ENCODE measurements at places on chromosomes 1 and 21. TPM values are rescaled to one million over a fixed set of nuclear protein-coding genes. Genes with fewer than 3 reads are reported as not detected.

- no peaks in the 10 kb centered on the region for H3K4me1 ChIP-seq
- no peaks in the 10 kb centered on the region for H3K36me3 ChIP-seq
- no peaks in the 10 kb centered on the region for H3K27me3 ChIP-seq
- no peak overlapping the region for H3K4me3 ChIP-seq
- no peak overlapping the region for H3K27ac ChIP-seq
Observed at GRCh38 chr1:15501208-15502032, 22.6 kb downstream of the CASP9 start.

DNA sequence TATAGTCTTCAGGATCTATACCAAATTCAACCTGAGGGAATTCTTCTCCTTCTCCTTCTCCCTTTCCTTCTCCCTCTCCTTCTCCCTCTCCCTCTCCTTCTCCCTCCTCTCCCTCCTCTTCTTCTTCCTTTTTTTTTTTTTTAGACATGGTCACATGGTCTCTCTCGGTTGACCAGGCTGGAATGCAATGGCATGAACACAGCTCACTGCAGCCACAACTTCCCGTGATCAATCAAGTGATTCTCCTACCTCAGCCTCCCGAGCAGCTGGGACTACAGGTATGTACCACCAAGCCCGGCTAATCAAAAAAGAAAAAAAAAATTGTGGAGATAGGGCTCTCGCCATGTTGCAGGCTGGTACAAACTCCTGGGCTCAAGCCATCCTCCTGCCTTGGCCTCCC is 51.5 kb downstream of the DNAI4 start:
- no peaks in the 10 kb centered on the region for H3K4me1 ChIP-seq
- no peak overlapping the region for H3K27ac ChIP-seq
- no peaks in the 10 kb centered on the region for H3K36me3 ChIP-seq
- no peak for DNase-seq
- no peaks in the 10 kb centered on the region for H3K27me3 ChIP-seq

- H3K27me3 ChIP-seq = no peaks in the 10 kb centered on the region
- H3K36me3 ChIP-seq = no peaks in the 10 kb centered on the region
- H3K4me3 ChIP-seq = no peak overlapping the region
- H3K4me1 ChIP-seq = no peaks in the 10 kb centered on the region
- no peak overlapping the region for H3K27ac ChIP-seq
- DNase-seq = no peak
Observed at GRCh38 chr1:206036663-206037455, 13.2 kb upstream of the CTSE start.

- no peaks in the 10 kb centered on the region for H3K36me3 ChIP-seq
- H3K27ac ChIP-seq = no peak overlapping the region
- H3K4me1 ChIP-seq = peaks cover 6% of the 10 kb centered on the region
- H3K4me3 ChIP-seq = no peak overlapping the region
- peak; percentile 34 for DNase-seq
Observed at GRCh38 chr1:115112496-115113375, 23.4 kb upstream of the TSPAN2 start.

DNA sequence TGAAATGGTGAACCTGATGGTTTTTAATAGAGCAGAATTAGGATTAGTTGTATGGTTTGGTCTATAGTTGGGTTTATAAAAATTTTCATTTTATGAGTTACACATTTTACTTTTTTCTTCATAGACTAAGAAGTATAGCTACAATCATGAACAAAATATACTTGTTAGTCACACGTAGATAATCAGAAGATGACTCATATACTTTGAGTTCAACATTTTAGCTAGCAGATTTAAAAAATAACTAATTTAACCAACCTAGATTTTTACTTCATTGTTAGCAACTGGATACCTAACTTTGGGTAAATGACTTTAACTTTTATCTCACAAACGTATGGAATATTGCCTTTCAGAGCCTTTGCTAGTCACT is 27.9 kb downstream of the MORC3 start:
- DNase-seq = no peak
- H3K36me3 ChIP-seq = peaks cover 6% of the 10 kb centered on the region
- no peaks in the 10 kb centered on the region for H3K4me1 ChIP-seq
- H3K27me3 ChIP-seq = no peaks in the 10 kb centered on the region
- no peak overlapping the region for H3K4me3 ChIP-seq
- no peak overlapping the region for H3K27ac ChIP-seq

GRCh38 chr1:155801149-155801548 is 55.9 kb downstream of the GON4L start:
- H3K27ac ChIP-seq = no peak overlapping the region
- H3K4me3 ChIP-seq = no peak overlapping the region
- no peaks in the 10 kb centered on the region for H3K4me1 ChIP-seq
- no peak for DNase-seq
- H3K27me3 ChIP-seq = no peaks in the 10 kb centered on the region
- no peaks in the 10 kb centered on the region for H3K36me3 ChIP-seq

- H3K4me1 ChIP-seq = no peaks in the 10 kb centered on the region
- H3K4me3 ChIP-seq = no peak overlapping the region
- DNase-seq = no peak
- H3K27ac ChIP-seq = no peak overlapping the region
Observed at GRCh38 chr1:187374082-187374481, 545.3 kb downstream of the PLA2G4A start.

GRCh38 chr1:31671561-31672201 is 27.0 kb upstream of the PEF1 start:
- H3K27ac ChIP-seq = peak overlapping the region; percentile 64
- H3K4me1 ChIP-seq = peaks cover 28% of the 10 kb centered on the region
- no peak overlapping the region for H3K4me3 ChIP-seq
- no peak for DNase-seq
- no peaks in the 10 kb centered on the region for H3K36me3 ChIP-seq
- H3K27me3 ChIP-seq = no peaks in the 10 kb centered on the region

- H3K4me1 ChIP-seq = peaks cover 13% of the 10 kb centered on the region
- H3K27ac ChIP-seq = peak overlapping the region; percentile 67
- DNase-seq = peak; percentile 44
- H3K27me3 ChIP-seq = no peaks in the 10 kb centered on the region
Observed at GRCh38 chr1:172470149-172470548, 26.3 kb upstream of the PIGC start.

GRCh38 chr1:65308781-65309303 is 501 bp upstream of the DNAJC6 start:
- peaks cover 19% of the 10 kb centered on the region for H3K27me3 ChIP-seq
- H3K4me3 ChIP-seq = peak overlapping the region; percentile 69
- no peak for DNase-seq
- peaks cover 10% of the 10 kb centered on the region for H3K4me1 ChIP-seq

DNA sequence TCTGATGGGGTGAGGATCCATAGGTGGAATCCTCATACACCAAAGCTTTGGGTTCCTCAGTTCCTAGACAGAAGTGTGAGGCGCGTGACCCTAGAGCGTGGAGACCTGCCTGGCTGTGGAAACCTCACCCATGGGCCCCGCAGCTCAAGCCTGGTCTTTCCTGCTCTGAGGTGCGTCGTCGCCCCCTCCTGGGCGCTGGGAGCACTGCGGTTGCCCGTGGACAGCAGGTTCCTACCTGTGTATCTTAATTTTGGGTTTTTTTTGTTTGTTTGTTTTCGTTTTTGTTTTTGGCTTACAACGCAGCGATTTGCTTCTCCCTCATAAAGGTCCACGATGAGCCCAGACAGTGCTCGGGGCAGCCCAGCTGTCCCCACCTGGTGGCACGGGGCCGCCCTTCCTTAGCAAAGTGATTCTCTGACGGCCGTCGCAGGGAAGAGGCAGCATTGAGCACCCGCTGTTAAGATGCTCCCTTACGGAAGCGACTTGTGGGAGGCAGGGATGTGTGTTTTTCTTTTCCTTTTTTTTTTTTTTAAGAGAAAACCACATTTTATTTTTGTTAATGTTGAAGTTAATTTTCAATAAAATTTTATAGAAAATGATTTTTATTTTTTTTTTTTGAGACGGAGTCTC is 36.5 kb upstream of the TRAPPC10 start:
- no peak overlapping the region for H3K27ac ChIP-seq
- H3K4me3 ChIP-seq = no peak overlapping the region
- peak; percentile 83 for DNase-seq
- no peaks in the 10 kb centered on the region for H3K36me3 ChIP-seq
- no peaks in the 10 kb centered on the region for H3K27me3 ChIP-seq

DNA sequence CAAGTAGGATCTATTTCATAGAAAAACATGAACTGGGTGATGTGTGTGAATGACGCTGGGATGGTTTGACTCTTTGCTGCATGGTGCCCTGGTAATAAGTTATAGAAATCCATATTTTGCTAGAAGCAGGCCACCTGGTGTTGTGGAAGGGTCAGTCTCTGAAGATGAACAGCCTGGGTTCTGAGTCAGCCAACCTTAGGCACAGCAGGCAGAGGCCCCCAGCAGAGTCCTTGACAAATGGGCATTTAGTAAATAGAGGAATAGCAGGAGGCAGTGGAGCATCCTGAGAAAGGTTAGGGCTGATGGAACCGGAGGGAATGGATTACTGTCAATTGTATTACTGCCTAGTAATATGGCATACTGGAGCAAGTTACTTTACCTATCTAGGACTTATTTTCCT is 20.9 kb downstream of the FGGY start:
- H3K4me1 ChIP-seq = peaks cover 31% of the 10 kb centered on the region
- no peaks in the 10 kb centered on the region for H3K27me3 ChIP-seq
- peak overlapping the region; percentile 47 for H3K27ac ChIP-seq
- H3K36me3 ChIP-seq = no peaks in the 10 kb centered on the region
- DNase-seq = no peak
- no peak overlapping the region for H3K4me3 ChIP-seq

GRCh38 chr21:29416268-29416667 is 117.5 kb downstream of the BACH1 start:
- no peaks in the 10 kb centered on the region for H3K36me3 ChIP-seq
- no peaks in the 10 kb centered on the region for H3K4me1 ChIP-seq
- DNase-seq = no peak
- H3K27me3 ChIP-seq = no peaks in the 10 kb centered on the region
- H3K27ac ChIP-seq = no peak overlapping the region

GRCh38 chr1:16088996-16089395 is 15.5 kb upstream of the FAM131C start:
- peak; percentile 47 for DNase-seq
- no peaks in the 10 kb centered on the region for H3K4me1 ChIP-seq
- H3K27ac ChIP-seq = no peak overlapping the region
- H3K4me3 ChIP-seq = no peak overlapping the region

GRCh38 chr1:162397039-162397448 is 14.9 kb downstream of the SH2D1B start:
- no peak for DNase-seq
- no peak overlapping the region for H3K27ac ChIP-seq
- H3K36me3 ChIP-seq = no peaks in the 10 kb centered on the region
- no peaks in the 10 kb centered on the region for H3K27me3 ChIP-seq
- H3K4me1 ChIP-seq = no peaks in the 10 kb centered on the region
- no peak overlapping the region for H3K4me3 ChIP-seq

GRCh38 chr1:41917835-41918449 is 780 bp downstream of the HIVEP3 start:
- H3K36me3 ChIP-seq = no peaks in the 10 kb centered on the region
- H3K4me3 ChIP-seq = peak overlapping the region; percentile 43
- H3K27ac ChIP-seq = no peak overlapping the region
- peak; percentile 38 for DNase-seq

DNA sequence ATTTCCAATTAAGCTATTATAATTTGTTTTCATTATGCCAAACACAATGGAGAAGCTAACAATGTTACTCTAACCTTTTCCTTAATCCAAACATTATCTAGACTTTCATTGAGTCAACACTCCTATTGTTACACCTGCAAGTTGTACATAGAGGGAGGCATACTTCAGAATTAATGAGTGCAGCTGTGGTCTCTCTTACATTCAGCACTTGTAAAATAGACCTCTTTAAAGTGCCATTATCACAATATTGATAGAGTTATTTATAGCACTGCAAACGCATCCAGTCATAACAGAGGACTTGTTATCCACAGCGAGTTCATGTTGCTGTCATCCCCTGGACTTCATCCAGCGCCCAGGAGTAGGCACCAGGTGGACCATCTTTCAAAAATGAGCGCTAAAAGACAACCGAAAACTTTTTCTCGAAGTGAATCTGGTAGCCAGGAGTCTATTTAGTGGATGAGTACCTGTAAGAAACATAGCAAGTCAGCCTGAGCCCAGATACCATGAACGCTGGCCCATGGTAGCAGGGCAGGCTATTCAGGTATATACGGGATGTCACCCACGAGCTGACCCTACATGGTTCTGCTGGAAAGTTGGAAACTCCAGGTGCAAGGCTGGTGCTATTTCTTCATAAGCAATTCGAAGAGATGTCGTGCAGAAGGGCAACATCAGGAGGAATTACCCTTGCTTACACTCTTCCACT is 70.6 kb upstream of the NFIA start:
- DNase-seq = no peak
- H3K27ac ChIP-seq = no peak overlapping the region
- no peaks in the 10 kb centered on the region for H3K36me3 ChIP-seq
- H3K4me3 ChIP-seq = no peak overlapping the region
- peaks cover 9% of the 10 kb centered on the region for H3K27me3 ChIP-seq

DNA sequence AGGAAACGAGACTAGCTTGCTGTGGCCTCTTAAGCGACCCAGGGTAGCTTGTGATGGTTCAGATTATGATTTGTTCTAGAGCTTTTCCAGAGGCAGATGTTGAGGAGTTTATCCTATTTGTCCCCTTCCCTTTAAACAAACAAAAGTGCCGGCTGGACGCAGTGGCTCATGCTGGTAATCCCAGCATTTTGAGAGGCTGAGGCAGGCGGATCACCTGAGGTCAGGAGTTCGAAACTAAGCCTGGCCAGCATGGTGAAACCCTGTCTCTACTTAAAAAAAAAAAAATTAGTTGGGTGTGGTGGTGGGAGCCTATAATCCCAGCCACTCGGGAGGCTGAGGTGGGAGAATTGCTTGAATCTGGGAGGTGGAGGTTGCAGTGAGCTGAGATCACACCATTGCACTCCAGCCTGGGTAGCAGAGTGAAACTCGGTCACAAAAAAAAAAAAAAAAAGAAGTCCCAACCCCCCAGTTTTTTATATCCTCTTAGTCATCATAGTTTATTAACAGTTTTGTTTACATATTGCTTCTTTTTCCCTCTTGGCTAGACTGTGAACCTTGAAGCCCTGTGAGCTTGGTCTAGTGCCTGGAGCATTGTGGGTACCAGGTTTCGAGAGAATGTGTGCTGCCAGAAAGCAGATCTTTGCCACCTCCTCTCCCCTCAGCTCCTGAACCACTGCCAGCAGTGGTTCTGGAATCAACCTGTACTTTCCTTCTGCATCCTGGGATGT is 29.8 kb downstream of the MAPKAPK2 start:
- peak overlapping the region; percentile 68 for H3K27ac ChIP-seq
- DNase-seq = peak; percentile 66
- no peaks in the 10 kb centered on the region for H3K27me3 ChIP-seq

GRCh38 chr1:214472364-214472763 is 79.0 kb downstream of the PTPN14 start:
- no peaks in the 10 kb centered on the region for H3K36me3 ChIP-seq
- peaks cover 49% of the 10 kb centered on the region for H3K4me1 ChIP-seq
- peak overlapping the region; percentile 86 for H3K27ac ChIP-seq
- DNase-seq = no peak
- no peaks in the 10 kb centered on the region for H3K27me3 ChIP-seq
- H3K4me3 ChIP-seq = no peak overlapping the region

- H3K27ac ChIP-seq = no peak overlapping the region
- H3K27me3 ChIP-seq = no peaks in the 10 kb centered on the region
- H3K4me1 ChIP-seq = no peaks in the 10 kb centered on the region
- H3K4me3 ChIP-seq = no peak overlapping the region
Observed at GRCh38 chr1:92923664-92924063, 37.6 kb downstream of the DIPK1A start.

LAMC1 gene
- total RNA-seq = 178 TPM

DPM3 gene
- 94.2 TPM for total RNA-seq

PGD gene
- 86.8 TPM for total RNA-seq

PPT1 gene
- total RNA-seq = 86.5 TPM

NBPF9 gene
- 17.0 TPM for total RNA-seq

LYPD8 gene
- total RNA-seq = not detected

Measured in hepatocyte (in vitro differentiated cells).